Sigmoid colon (tissue), 7 donors: ENCODE measurements at places on chromosomes 3 and 15. TPM values are rescaled to one million over a fixed set of nuclear protein-coding genes. Genes with fewer than 3 reads are reported as not detected.
A peak's percentile ranks its signal among the peaks of the same experiment; 100 is the strongest.

The SLC22A14 gene
- not detected for total RNA-seq

DNA sequence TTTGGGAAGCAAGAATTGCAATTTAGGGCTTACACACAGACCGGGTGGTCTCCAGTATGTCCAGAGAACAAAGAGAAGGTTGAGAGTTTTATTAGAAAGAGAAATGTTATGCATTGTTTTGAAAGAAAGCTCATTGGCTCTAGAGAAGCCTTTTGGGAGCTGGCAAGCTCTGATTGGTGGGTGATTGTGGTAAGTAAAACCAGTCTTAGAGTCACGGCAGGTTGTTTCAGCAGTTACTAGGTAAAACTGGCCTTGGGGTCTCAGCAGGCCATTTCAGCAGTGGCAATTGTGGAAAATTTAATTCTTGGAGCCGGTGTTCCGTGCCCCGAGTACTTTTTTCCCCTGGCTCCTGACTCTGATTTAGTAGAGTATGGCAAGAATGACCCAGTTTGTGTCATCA, 78.1 kb downstream of the MRPL46 start:
- DNase-seq, result no peak

The LRRC49 gene
- total RNA-seq, result 11.1 TPM

GRCh38 chr3:120173056-120173675, 78.9 kb upstream of the GSK3B start:
- DNase-seq, result no peak

The FEZF2 gene
- not detected for total RNA-seq

The FOXB1 gene
- not detected for total RNA-seq

The EEF1AKMT4 gene
- 1.4 TPM for total RNA-seq

DNA sequence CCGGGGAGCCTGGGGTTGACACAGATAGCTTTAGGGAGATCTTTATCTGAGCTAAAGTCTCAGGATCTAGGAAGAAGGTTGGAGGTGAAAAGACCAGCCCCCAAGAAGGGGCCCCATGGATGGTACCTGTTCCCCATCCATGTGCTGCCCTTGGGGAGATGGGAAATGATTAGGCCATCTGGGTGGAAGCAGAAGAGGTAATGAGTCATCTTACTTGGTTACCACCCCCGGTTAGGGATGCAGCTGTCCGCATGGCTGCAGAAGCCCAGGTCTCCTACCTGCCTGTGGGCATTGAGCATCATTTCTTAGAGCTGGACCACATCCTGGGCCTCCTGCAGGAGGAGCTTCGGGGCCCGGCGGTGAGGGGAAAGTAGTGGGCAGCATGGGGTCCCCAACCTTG, 3.1 kb upstream of the CPLX3 start:
- DNase-seq, result no peak

The PSMD6 gene
- total RNA-seq, result 71.7 TPM

GRCh38 chr3:50356553-50356952, 2.8 kb downstream of the TMEM115 start:
- DNase-seq, result no peak

DNA sequence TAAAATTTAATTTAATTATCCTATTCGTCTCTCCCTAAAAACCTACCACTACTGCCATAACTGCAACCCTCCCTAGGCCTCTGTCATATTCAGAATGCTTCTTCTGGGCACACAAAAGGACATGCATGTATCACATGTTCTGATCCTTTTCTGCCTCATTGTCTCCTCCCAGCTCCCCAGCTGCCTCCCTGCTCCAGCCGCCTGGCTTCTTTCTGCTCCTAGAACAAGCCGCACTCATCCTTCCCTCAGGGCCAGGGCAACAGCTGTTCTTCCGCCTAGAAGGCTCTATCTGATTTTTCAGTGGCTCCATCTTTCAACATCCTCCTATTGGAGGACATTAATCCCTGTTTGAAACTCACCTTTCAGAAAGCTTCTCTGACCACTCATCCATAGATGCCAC, 38.6 kb downstream of the TMED3 start:
- DNase-seq, result no peak

DNA sequence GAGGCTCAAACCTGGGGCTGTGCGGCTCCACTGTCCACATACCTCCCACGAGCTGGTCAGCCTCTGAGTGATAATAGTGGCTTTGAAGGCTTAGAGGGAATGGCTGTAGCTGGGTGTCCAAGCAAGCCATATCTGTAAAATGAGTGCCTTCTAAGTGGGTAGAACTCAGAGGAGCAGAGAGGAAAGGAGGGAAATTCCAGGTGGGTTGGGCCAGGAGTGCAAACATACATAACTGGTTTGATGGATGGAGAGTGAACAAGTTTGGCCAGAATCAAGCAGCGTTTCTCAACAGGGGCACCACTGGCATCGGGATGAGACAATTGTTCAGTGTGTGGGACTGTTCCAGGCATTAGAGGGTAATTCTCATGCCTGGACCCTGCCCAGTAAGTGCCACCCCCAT, 91.1 kb downstream of the ASB7 start:
- no peak for DNase-seq

GRCh38 chr15:51312166-51313073, 26.0 kb downstream of the CYP19A1 start:
- DNase-seq, result no peak

- DNase-seq, result no peak
These were observed 3.2 kb downstream of the EIF1B start for GRCh38 chr3:40312661-40313226.

- DNase-seq, result no peak
These were observed 253.8 kb downstream of the FAM43A start for GRCh38 chr3:194939532-194939909.

- DNase-seq, result no peak
These were observed 303.6 kb upstream of the PROK2 start for GRCh38 chr3:72088486-72089025.

The PSMA4 gene
- 149 TPM for total RNA-seq

- DNase-seq, result no peak
These were observed 333.8 kb upstream of the RBMS3 start for GRCh38 chr3:28947061-28947460.

The EXD1 gene
- not detected for total RNA-seq

GRCh38 chr3:188095431-188095830, 58.5 kb upstream of the LPP start:
- no peak for DNase-seq

The DPPA2 gene
- total RNA-seq, result not detected

DNA sequence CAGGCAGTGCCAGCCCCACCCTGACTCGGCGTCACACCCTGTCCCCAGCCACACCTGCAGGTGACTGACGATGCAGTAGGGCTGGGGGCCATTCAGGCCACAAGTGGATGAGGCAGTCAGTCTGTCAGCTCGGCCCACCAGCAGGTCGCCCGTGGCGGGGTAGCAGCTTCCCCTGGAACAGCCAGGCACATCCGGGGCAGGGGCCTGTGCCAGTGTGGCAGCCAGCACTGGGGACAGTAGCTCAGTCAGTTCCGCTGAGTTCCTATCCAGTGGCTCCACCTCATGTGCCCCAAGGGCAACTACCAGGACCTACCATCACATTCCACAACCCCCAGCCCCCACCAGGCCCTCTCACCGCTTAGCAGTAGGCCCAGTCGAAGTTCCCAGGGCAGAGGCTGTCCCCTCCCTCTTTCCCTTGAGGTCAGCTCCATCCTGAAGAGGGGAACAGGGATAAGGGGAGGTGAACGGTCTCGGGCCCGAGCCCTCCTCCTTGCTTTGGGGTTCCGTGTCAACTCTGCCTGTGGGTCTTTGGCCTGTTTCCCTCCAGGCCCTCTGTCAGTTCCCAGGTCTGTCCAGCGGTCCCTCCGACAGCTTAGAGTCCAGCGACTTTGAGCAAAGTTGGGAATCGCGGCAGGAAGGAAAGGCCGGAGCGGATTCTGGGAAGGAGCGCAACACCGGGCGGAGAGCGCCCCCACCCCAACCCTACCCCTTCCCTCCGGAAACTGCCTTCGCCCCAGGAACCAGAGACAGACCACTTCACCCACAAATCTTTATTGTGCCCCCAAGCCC, at the start of gene LAMB2:
Gene LAMB2, minus strand, starts transcription at position 614 of the 789 bp plus-strand sequence. Its CDS starts 183 bp downstream, at position 431.
- peak; percentile 89 for DNase-seq

DNA sequence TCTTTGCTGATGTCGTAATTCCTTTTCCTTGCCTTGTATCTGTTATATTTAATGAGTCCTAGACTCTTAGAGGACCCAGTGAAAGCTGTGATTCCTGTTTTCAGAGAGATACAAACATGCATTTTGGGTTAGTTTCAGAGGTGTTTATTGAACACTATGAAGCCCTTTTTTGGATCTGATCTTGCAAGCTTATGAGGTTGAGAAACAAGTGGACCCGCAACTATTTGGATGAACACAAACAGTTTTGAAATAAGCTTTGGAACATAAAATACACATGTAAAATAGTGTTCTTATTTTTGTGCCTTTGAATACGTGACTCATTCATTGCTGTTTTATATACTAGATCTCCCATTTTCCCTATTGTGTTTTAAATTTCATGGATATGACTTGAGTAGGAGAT, 33.5 kb downstream of the SNRK start:
- DNase-seq, result no peak

The RLBP1 gene
- total RNA-seq, result 0.27 TPM
